ENCODE measurements at places on chromosomes 12 and 14. TPM values are rescaled to one million over a fixed set of nuclear protein-coding genes. Genes with fewer than 3 reads are reported as not detected.

DNA sequence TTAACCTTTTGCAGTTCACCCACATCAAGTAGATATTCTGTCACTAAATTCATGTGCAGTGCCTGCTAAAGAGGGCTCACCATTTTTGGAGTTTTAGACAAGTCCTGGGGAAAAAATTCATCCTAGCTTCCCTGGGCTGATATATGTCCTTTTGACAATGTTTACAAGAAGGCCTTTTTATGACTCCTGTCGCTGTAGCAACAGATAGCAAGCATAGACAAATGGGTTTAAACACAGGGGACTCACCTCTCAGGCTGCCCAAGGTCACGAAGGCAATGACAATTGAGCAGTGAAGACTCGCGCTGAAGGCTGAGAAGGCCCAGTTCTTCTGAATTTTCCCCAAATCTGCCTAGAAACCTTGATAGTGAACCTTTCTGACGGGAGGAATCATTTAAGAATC is 150.7 kb upstream of the CPM start:
- no peak for DNase-seq

DNA sequence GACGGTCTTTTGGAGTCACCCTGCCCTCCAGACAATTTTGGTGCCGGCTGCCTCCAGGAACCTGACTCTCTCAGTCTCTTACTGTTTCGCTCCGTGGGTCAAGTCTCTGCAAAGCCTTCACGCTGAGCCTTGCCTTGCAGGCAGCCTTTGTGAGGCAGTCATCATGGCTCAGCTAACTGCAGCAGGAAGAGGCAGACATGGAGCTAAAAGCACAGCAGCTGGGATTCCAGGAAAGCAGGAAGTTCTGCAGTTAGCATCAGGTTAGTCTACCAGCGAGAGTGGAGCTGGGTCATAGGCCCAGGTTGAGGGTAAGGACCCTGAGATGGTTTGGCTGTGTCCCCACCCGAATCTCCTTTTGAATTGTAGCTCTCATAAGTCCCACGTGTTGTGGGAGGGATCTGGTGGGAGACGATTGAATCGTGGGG is 305.4 kb downstream of the PCNX1 start:
- DNase-seq: no peak

The MYL2 gene
- not detected for total RNA-seq

The TAS2R19 gene
- 3.5 TPM for total RNA-seq

The KRT78 gene
- not detected for total RNA-seq

The FLRT2 gene
- 2.5 TPM for total RNA-seq

- DNase-seq: no peak
These were observed 25.5 kb downstream of the GALC start for GRCh38 chr14:87967496-87967895.

DNA sequence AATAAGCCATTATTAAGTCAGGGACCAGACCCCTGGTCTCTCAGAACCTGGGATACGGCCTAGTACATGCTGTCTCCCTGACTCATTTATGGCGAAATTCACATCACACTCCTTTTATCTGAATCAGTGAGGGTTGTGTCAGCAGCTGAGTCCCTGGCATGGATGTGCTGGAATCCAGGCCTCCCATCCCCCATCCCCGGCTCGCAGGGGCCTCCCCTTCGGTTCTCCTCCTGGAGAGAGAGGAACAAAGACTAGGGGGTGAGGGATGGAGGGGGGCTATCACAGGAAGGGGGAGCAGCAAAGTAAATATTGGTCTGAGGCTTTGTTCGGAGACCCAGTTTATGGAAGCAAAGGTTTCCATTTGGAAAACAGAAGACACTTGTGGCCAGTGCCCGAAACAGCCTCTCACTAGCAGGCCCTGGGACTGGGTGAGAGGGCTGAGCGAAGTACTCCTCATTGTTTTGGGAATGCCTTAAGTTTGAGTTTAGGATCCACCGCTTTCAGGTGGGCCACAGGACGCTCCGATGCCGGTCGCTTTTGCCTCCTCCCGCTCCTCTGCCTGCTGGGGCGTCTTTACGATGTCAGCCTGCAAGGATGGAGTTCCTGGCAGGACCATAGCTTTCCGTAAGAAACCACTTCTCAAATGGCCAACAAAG is 145.0 kb downstream of the PRKCH start:
- peak; percentile 89 for DNase-seq

- no peak for DNase-seq
These were observed 471.2 kb upstream of the PRICKLE1 start for GRCh38 chr12:43060742-43061141.

DNA sequence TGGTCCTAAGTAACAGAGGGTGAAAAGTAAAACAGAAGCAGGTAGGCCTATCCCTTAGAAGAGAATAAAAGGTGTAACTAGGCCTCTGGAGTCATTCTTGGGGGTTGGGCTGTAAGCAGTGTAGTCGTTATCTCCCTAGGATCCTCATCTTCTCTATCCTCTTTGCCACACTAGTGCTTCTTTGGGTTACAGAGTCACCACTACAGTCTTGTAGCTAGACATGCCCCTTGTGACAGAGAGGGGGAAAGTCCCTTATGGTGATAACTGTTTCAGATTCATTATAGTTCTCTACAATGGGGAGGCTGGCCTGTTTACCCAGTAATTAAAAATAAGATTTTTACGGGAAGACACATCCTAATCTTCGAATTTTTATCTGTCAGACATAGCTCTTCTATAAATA is 16.4 kb upstream of the SRP54 start:
- DNase-seq: no peak

DNA sequence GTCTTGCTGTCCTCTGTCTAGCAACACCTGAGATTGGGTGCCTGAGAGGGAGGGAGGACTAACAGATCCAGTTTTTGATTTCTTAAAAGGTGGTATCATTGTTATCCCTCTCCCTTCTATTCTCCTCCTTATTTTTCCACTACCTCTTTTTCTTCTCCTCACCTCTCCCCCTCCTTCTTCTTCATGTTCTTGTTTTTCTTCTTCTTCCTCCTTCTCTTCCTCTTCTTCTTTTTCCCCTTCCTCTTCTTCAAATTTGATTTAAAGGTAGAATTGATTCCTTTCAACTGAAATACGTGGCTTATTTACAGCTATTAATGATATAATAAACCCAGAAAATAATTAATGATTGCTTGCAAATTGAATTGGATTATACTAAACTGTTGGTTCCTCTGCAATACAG is 256.8 kb upstream of the BTG1 start:
- no peak for DNase-seq

The MDP1 gene
- 11.1 TPM for total RNA-seq

DNA sequence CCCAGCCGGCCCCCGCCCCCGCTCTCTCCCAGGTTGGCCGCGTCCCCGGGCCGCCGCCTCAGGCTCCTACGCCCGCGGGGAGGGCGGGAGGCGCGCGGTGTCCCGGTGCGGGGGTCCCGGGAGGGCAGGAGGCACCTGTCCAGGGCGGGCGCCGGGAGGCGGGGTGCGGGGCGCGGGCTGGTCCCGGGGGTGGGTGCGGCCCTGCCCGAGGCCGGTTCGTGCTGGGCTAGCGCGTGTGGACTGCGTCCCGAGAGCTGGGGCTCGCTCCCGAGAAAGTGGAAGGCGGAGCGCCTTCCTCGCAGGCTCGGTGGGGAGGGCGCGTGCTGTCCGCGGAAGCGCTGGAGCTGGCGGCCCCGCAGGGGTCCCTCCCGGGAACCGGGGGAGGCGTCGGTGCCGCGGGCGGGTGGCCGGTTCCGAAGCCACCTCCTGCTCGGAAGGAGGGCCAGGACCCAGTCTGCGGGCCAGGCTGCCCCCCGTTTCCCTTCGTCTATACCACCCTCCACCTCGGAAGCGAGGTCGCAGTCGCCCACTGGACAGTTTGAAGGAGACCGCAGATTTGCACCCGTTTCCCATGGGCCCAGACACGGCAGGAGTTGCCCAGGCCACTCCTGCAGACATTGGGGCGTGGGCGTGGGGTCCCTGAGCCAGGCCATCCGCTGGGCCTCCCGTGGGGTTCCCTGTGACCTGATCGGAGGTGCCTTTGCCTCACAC is 636 bp downstream of the ZFYVE21 start:
- no peak for DNase-seq

- DNase-seq: no peak
These were observed 234.3 kb downstream of the DACT1 start for GRCh38 chr14:58872061-58872460.
